H1 (cell line): ENCODE measurements at places on chromosomes 11 and 22. TPM values are rescaled to one million over a fixed set of nuclear protein-coding genes. Genes with fewer than 3 reads are reported as not detected.

GRCh38 chr11:17735818-17736578, 1.4 kb downstream of the KCNC1 start:
- H3K4me1 ChIP-seq, result peaks cover 12% of the 10 kb centered on the region
- H3K4me3 ChIP-seq, result peak overlapping the region; percentile 30; the same call in 1 of the 2 replicates
- no peak overlapping the region for H3K27ac ChIP-seq
- peaks cover 53% of the 10 kb centered on the region for H3K27me3 ChIP-seq
- peak; percentile 70 for DNase-seq

DNA sequence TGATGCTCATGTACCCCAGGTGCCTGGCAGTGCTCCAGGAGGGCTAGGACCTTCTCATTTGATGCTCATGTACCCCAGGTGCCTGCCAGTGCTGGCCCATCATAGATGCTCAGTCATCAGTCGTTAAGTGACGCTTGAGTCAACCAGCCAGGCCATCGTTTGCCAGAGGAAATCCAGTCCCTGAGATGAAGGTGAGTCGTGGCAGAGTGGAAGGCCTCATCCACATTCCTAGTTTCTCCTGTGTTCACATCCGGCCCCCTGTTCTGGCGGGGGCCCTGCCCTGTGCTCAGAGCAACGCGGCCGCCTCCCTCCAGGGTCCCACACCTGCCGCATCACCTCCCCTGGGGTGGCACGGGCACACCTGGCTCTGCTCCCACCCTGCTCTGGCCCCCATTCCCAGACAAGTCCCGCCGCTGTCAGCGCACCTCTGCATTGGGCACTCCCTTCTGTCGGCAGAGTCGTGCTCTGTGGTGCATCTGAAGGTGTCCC, 279.9 kb downstream of the BRD1 start:
- no peaks in the 10 kb centered on the region; the same call in 1 of the 2 replicates for H3K27me3 ChIP-seq
- peaks cover 2% of the 10 kb centered on the region for H3K4me1 ChIP-seq
- no peak for DNase-seq
- no peak overlapping the region for H3K27ac ChIP-seq
- H3K36me3 ChIP-seq, result no peaks in the 10 kb centered on the region

DNA sequence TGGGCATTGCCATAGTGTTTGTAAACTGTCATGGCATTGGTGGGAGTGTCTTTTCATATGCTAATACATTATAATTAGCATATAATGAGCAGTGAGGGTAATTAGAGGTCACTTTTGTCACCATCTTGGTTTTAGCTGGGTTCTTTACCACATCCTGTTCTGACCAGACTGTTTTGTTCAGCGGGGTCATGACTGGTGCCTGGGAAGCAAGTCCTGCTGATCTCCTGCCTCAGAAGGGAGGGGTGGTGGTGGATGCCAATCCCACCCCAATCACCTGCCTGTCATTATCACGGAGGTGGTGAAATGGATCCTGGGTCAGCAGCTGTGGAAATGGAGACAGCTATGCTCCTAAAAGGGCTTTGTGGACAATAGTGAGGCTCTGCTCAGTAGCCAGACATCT, 31.2 kb downstream of the IL18 start:
- H3K36me3 ChIP-seq, result no peaks in the 10 kb centered on the region
- no peak overlapping the region for H3K4me3 ChIP-seq
- H3K4me1 ChIP-seq, result no peaks in the 10 kb centered on the region
- no peaks in the 10 kb centered on the region for H3K27me3 ChIP-seq
- DNase-seq, result no peak
- H3K27ac ChIP-seq, result no peak overlapping the region

- peaks cover 8% of the 10 kb centered on the region; the same call in 1 of the 2 replicates for H3K4me1 ChIP-seq
- H3K4me3 ChIP-seq, result no peak overlapping the region
- no peak overlapping the region for H3K27ac ChIP-seq
- no peaks in the 10 kb centered on the region for H3K27me3 ChIP-seq
- peaks cover 9% of the 10 kb centered on the region for H3K36me3 ChIP-seq
- DNase-seq, result no peak
These were observed 10.1 kb downstream of the NAGA start for GRCh38 chr22:42060489-42060888.

GRCh38 chr11:34758262-34758661, 137.4 kb downstream of the EHF start:
- H3K4me3 ChIP-seq, result no peak overlapping the region
- peaks cover 3% of the 10 kb centered on the region; the same call in 1 of the 2 replicates for H3K36me3 ChIP-seq
- DNase-seq, result no peak
- no peaks in the 10 kb centered on the region for H3K4me1 ChIP-seq
- no peaks in the 10 kb centered on the region for H3K27me3 ChIP-seq
- no peak overlapping the region for H3K27ac ChIP-seq

KCNK7 gene
- total RNA-seq, result 0.42 and 1.0 TPM in 2 replicates

SLC22A6 gene
- not detected in 2 replicates for total RNA-seq
